ENCODE measurements at places on chromosomes 11 and 22.
A peak's percentile ranks its signal among the peaks of the same experiment; 100 is the strongest.

- no peak for DNase-seq
Measured at GRCh38 chr11:4839851-4840549, 9.0 kb downstream of the OR51S1 start.

DNA sequence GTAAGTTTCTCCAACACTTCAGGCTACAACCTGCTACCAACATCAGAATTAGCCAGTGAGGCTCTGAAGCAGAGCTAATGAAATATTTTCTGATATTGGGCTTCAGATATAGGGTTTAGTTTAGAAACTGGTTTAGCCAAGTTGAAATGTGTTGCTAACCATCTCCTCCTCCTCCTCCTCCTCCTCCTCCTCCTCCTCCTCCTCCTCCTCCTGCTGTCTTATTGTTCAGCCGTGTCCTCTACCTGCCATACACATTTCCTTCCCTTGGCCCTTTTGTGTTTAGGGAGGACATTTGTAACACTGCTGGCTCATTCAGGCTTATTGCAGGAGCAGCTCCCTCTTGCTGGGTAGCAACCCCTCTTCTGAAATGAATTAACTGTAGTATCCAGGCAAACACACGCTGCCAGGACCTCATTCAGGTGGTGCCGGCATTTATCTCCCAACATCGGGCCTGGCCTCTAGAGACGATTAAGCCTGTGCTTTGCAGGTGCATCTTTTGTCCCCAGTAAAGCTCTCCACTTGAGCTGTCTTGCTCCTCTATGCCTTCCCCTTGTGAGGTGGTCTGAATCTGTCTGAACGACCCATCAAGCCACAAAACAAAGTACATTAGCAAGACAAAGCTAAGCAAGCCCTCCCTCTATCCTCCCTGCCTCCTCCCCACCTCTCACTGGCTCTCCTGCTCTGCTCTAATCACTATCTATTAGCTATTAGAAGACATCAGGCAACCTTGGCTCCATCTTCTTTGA, 82.9 kb downstream of the KCNJ1 start:
- no peak for DNase-seq

- DNase-seq, result no peak
Measured at GRCh38 chr22:39382410-39382809, 17.2 kb upstream of the TAB1 start.

- peak; percentile 32 for DNase-seq
Measured at GRCh38 chr22:23772649-23773473, at the start of gene MMP11. MMP11 (plus strand) TSS chr22:23772849; CDS start chr22:23772871, 22 bp downstream.

DNA sequence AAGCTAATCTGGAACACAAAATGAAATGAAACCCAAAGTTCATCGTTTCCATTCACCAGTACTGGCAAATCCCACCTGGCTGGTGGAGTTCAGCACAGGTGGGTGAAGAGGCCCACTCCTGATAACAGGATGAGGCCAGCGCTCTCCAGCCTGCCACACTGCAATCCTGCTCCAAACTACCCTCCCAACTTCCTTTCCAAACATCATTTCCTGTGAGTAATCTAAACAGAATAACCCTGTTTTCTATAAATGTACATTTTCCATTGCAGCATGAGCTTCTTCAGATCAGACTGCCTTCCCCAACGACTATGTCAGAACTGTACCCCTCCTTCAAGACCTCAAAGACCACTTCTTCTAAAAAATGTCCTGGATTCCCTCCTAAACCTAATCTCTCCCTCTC, 15.9 kb upstream of the NFRKB start:
- no peak for DNase-seq

DNA sequence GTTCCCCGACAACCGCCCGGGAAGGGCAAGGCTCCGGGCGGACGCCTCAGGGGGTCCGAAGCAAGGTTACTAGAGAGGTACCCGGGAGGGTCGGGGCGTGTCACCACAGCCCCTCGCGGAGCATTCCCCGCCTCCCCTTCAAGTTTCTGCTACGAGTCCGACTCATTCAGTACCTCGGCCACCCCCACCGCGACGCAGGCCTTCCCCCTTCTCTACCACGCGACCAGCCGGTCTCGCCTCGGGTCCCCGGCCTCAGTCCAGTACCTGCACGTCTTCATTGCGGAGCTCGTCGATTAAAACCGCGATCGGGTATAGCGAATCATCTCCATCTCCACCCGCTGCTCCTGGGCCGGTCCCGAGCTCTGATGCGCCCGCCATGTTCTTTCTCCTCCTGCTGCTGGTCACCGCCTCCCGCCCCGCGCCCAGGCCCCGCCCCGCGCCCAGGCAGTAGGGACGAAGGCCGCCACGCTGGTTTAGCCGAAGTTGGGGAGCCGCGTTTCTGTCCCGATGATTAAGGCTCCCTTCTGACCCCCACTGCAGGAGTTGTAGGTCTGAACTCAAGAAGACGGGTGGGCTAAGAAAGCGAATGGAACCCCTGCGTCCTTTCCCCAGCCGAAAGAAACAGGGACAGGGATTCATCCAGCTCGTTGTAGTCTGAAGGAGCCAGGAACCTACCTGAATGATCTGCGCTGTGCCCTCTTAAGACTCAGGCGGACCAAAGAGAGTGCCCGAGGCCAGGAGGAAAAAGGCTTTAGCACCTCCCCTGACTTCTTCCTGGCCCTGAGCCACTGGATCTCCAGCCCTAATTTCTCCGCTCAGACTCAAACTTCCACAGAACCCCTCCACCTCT, at the start of gene PPP2R1B:
TSS of gene PPP2R1B (minus strand) at position 406 of the 850 bp plus-strand sequence. CDS start at position 378, 28 bp downstream.
- DNase-seq, result peak; percentile 74

DNA sequence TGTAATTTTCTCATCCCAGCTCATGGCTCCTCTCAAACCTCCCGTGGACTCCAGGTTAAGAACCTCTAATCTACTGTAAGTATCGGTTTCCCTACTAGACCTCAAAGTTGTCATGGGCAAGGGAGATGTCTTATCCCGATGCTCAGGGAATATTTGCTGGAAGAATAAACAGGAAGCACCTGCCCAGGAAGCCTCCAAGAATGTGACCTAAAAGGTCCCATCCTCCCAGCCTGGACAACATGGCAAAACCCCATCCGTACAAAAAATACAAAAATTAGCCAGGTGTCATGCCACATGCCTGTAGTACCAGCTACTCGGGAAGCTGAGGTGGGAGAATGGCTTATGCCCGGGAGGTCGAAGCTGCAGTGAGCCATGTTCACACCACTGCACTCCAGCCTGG, 62.4 kb downstream of the APOL1 start:
- DNase-seq, result no peak

- no peak for DNase-seq
Measured at GRCh38 chr11:2108675-2109491, 30.3 kb downstream of the IGF2 start.

DNA sequence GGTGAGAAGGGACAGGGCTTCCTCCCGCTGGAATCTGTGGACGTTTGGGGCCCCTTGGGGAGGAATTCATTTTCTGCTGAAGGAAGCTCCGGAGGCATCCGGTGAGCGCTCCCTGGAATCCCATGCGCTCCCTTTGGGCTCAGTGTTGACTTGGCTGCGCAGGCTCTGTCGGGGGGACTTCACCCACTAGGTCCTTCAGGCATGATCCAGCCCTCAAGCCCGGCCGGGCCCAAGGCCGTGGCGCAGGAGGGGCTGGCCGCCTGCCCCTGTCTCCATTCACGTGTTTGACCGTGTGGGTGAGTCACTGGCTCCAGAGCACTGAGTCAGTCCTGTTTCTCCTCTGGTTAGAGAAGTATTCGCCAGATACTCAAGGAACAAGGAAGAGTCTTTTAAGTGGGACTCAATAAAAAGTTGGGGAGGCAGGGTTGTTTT, 1.4 kb downstream of the CTTN start:
- DNase-seq, result no peak

DNA sequence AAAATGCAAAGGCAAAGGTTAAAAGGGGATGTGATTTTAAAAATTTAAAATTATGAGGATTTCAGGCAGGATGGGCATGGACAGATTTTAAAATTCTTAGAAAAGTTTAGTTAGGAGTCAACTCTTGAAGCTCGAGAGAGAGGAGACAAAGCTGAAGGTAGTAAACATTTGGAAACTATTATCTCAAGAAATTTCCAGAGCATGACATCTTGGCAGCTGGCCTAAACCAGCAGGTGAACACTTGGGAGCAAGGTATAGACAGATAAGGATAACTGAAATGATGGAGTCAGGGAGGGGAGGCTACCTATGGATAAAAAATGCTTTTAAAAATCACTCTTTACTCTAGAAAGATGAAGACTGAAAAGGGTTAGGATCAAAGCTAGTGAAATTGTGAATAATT, 13.7 kb downstream of the POU2AF3 start:
- no peak for DNase-seq

DNA sequence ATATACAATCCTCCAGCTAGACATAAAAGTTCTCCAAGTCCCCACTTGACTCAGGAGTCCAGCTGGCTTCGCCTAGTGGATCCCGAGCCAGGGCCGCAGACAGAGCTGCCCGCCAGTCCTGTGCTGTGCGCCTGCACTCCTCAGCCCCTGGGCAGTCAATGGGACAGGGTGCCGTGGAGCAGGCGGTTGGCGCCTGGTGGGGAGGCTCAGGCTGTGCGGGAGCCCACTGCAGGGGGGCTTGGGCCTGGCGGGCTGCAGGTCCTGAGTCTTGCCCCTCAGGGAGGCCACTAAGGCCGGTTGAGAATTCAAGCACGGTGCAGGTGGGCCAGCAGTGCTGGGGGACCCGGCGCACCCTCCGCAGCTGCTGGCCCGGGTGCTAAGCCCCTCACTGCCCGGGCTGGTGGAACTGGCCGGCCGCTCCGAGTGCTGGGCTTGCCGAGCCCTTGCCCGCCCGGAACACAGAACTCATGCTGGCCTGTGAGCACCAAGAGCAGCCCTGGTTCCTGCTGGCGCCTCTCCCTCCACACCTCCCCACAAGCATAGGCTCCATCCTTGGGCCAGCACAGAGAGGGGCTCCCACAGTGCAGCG, 884.8 kb upstream of the LRRC4C start:
- DNase-seq, result no peak

DNA sequence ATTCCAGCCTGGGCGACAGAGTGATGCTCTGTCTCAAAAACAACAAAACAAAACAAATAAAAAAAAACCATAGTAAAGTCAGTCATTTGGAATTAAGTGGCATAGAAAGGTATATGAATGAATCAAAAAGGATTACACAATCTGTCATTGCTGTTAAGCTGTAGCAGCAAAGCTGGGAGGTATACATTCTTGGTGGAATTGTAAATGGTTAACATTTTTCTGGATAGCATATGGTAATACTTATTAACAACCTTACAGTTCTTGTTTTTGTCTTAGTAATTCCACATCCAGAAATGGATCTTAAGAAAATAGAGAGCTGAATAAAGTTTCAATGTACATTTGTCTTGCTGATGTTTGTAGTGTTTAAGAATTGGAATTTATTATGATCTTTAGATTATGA, 30.0 kb downstream of the DDX10 start:
- DNase-seq, result no peak

GRCh38 chr11:73383249-73384124, 7.3 kb downstream of the RELT start:
- no peak for DNase-seq

DNA sequence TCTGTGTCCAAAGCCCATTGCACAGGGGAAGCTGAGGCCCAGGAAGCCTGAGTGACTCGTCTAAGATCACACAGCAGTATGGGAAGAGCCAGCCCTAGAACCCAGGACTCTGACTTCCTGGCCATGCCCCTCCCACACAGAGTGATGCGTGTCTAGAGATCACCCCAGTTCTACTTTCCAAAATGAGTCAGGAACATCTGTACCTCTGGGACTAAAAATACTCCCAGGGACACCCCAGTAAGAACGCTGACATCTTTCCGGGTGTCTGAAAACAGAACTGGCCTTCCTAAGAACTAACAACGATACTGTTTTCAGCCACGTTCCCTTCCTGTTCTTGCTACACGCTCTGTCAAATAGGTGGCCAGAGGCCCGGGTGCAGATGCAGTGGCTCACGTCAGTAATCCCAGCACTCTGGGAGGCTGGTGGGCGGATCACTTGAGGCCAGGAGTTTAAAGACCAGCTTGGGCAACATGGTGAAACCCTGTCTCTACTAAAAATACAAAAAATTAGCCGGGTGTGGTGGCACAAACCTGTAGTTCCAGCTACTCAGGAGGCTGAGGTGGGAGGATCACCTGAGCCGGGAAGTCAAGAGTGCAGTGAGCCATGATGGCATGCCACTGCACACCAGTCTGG, 21.7 kb upstream of the PDGFB start:
- DNase-seq, result no peak

GRCh38 chr11:18321578-18321968, 367 bp downstream of the HPS5 start:
- DNase-seq, result no peak

DNA sequence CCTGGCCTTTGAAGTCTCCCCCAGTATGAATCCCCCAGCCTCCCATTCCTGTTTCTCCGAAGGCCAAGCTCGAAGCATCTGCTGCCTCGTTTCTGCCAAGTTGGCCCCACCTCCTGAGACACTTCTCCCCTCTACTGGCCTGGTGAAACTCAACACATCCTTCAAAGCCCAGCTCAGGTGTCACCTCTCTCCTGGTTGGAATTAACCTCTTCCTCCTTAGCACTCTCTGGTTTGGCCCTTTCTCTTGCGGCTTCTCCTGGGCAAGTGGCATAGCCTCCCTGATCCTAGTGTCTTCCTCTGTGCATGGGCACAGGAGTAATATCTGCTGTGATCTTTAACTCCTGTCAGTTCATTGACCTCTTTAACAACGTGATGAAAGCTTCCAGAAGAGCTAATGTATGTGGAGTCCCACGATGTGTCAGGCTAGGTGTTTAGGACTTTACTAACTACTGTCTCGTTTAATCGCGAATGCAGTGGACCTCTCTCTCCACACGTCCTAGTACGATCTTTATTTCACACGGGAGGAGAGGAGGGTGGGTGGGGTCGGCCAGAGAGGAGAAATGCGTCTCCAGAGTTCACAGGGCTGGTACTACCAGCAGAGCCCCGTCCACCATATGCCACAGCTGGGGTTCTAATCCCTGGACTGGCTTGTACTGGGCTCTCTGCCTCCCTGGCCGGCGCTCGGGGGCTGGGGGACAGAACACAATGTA, 826 bp upstream of the PTPRJ start:
- DNase-seq, result no peak

DNA sequence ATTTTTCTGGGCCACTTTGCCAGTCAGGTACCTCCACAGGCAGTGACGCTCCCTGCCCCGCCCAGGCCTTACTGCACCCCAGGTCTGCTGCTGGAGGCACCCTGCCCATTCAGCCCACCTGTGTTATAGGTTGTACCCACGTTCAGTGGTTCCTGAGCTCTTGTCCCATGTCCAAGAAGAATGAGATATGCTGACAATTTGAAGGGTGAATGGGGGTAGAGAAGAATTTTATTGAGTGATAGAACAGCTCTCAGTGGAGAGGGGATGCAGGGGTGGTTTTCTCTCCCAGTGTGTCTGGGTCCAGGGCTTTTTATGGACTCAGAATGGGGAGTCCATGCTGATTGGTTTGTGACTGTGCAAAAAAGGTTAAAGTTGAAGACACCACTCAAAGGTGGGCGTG, 149.7 kb downstream of the LDLRAD3 start:
- DNase-seq, result no peak

DNA sequence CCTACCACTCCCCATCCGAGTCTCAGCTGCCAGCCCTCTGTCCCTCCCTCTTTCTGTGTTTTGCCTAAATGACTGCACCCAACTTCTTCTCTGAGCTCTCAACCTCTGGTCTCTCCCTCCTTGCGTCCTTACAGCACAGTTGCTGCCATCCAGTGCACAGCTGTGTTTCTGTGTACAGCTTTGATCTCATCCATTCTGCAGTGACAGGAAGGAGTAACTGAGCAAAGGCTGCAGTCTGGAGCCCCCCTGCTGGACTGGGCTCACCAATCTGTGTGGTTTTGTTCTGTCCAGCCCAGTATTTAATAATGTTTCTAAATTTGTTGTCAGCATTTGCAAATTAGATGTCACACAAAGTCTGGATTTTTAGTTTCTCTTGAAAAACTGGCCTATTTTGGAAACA, 43.8 kb downstream of the PRR5L start:
- no peak for DNase-seq

Data from stimulated activated naive CD8-positive, alpha-beta T cell treated with anti-CD3 and anti-CD28 coated beads, Interleukin-15, amount 100 ng/mL, for 72 hours (primary cell).